EH (cell line): ENCODE measurements at places on chromosomes 7 and 10.

GRCh38 chr7:4277936-4278335 is 404.2 kb upstream of the FOXK1 start:
- DNase-seq = no peak

DNA sequence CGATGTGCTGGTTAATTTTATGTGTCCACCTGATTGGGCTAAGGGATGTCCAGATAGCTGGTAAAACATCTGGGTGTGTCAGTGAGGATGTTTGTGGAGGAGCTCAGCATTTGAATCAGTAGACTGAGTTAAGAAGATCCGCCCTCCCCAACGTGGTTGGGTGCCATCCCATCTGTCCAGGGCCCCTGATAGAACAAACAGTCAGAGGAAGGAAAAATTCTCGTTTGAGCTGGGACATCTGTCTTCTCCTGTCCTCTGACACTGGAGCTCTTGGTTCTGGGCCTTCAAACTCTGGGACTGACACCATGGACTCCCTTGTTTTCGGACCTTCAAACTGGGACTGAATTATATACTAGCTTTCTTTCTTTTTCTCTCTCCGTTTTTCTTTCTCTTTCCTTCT is 59.6 kb downstream of the CARD11 start:
- DNase-seq = no peak

DNA sequence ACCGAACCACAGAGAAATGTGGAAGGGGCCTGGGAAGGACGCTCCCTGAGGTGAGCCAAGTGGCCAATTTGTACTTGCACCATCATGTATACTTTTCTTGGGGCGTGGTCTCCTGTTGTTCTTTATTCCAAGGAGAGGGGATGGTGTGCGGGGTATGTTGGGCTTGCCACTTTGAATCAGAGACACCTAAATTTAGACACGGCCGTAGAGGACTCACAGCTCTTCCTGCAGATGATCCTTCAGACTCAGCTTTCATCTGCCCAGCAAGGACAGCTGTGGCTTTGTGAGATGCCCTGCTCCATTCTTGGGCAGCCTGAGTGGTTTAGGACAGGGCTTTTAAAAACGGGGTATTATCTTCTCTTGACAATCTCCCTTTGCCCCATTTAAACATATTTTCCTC is 473.2 kb downstream of the REEP3 start:
- DNase-seq = no peak

- DNase-seq = no peak
Measured at GRCh38 chr7:132394283-132395198, 181.7 kb downstream of the PLXNA4 start.

- DNase-seq = peak; percentile 27
Measured at GRCh38 chr10:71708301-71708703, 11.3 kb downstream of the C10orf105 start.

- no peak for DNase-seq
Measured at GRCh38 chr7:74059681-74060588, 23.7 kb upstream of the LIMK1 start.

DNA sequence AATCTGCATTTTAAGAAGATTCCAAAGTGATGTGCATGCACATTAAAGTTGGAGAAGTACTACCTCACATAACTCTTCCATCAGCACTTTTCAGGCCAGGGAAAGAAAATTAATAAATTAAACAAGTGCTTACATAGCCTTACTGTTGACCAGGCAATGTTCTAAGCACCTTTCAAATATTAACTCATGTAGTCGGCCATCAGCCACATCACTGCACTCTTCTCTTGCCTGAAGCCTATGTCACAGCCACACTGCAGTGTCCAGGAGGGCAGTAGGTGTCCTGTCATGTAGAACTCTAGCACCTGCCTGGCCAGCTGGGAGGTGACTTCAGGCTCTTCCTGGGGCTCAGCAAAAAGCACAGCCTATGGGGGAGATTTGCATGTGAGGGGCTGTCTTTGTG is 71.5 kb downstream of the CDK1 start:
- no peak for DNase-seq

DNA sequence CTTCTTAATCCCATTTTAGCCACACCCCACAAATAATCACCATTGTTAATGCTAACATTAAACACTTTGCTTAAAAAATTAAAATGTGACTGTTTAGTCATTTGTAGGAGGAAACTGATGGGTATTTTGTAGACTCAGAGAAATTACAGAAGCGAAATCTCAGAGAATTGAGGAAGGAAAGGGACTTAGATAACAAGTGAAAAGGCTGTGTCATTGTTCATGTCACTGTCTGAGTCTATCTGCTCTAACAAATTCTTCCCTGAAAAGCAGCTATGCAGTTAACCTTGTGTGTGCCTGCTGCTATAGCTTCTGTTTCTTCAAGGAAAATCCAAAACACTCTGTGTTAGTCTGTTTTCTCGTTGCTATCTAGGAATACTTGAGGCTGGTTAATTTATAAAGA is 40.9 kb upstream of the PLXDC2 start:
- DNase-seq = no peak

- DNase-seq = no peak
Measured at GRCh38 chr7:113094517-113095249, 8.1 kb upstream of the GPR85 start.

GRCh38 chr10:25766687-25767221 is 167.3 kb upstream of the MYO3A start:
- DNase-seq = no peak

GRCh38 chr10:127472976-127473375 is 76.1 kb upstream of the NPS start:
- no peak for DNase-seq
